NCI-H526 (cell line): ENCODE measurements at places on chromosomes 7 and 10.

- DNase-seq, result no peak
These were observed 65.4 kb upstream of the TNS3 start for GRCh38 chr7:47647181-47647917.

DNA sequence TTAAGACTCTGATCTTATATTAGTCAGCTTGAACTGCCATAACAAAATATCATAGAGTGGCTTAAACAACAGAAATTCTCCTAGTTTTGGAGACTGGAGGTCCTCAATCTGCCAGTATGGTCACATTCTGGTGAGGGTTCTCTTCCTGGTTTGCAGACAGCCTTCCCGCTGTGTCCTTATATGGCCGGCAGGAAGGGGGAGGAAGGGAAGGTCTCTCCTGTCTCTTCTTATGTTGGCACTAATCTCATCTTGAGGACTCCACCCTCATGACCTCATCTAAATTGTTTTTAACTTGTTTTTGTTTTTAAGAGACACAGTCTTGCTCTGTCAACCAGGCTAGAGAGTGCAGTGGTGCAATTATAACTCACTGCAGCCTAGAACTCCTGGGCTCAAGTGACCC is 53.1 kb downstream of the VPS41 start:
- no peak for DNase-seq

DNA sequence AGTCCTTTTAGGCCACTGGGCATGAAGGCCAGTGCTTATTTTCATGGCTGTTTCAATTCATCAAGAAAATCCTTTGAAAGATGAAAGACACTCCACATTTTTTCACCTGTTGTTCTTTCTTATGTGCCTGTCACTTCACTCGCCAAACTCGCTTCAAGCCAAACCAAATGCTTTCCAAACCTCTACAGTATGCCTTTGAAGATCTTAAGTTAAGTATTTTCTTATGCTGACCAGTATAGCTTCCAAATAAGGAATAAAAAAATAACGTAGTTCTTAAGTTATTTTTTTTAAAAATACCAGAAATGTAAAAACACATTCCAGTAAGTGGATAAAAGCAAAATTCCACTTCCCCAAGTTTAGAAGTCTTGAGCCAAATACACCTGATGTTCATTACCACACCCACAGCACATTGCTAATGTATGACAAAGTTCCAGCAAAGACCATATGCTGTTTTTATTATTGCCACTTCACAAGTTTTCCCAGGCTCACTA is 186.1 kb downstream of the MTERF1 start:
- no peak for DNase-seq

DNA sequence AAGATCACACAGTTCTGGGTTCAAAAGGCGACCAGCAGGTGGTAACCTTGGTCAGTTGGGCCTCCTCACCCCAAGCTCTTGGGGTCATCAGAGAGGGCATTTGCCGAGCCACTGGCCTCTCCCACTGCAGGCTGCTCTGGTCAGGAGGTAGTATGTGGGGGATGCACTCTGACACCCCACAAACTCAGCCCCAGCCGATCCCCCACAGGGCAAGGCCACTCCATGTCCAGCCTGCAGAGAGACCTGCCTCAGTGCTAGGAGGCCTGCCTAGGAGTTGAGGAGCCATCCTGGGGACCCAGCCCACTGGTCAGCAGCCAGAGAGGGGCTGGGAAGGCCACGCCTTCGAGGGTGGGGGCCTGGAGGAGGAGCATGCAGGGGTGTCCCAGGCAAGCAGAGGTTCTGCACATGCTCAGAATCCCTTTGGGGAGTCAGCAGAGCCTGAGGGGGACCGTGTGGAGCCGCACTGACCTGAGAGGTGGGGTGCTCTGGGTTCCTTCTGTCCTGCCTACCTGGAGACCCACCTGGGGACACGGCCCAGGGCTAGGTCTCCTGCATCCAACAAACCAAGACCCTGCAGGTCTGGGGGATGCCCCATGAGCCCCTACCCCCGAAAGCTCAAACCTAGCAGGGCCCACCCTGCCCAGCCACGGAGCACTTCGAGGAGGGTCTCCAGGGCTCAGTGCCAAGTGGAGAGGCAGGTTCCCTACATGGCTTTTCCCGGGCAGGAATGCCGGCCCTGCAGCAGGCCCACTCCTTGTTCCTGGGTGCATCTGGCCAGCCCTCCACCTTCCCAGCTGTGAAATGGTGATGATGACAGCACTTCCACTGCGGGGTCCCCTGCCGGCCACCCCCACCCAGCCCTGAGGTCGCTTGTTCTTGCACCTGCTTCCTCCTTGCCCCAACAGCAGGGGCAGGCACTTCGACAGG is 58.5 kb downstream of the RASGEF1A start:
- no peak for DNase-seq

DNA sequence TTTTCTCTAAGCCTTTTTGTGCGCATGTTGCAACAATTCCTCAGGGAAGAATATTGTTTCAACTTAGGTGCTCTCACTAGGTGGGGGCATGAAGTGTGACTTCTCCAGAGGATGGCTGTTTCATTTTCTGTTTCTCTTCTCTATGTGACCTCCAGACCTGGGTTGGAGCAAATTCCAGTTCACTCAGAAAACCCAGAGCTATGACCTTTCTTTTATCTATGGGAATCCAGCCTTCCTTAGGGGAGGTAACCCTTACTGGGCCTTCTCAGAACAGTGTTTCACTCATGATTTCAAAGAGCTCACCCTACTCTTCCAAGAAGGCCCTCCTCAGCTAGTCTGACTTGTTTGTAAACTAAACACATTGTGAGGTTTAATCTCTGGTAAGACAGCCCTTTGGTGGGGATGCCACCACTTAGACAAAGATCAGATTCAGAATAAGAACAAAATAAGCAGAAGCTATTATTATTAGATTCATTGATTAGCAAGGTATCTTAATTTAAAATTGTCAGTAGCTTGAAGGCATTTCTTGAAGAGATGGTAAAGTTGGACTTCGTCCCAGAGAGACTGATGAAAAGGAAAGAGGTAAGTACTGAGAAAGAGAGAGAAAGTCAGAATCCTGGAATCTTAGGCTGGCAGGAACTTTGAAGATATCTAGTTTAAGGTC is 16.6 kb upstream of the TAS2R60 start:
- no peak for DNase-seq

GRCh38 chr7:124818807-124819206 is 53.2 kb upstream of the GPR37 start:
- DNase-seq, result no peak

GRCh38 chr7:49774459-49775064 is 1.1 kb downstream of the VWC2 start:
- peak; percentile 17 for DNase-seq

- DNase-seq, result no peak
These were observed 11.2 kb downstream of the LUC7L2 start for GRCh38 chr7:139370943-139371313.

DNA sequence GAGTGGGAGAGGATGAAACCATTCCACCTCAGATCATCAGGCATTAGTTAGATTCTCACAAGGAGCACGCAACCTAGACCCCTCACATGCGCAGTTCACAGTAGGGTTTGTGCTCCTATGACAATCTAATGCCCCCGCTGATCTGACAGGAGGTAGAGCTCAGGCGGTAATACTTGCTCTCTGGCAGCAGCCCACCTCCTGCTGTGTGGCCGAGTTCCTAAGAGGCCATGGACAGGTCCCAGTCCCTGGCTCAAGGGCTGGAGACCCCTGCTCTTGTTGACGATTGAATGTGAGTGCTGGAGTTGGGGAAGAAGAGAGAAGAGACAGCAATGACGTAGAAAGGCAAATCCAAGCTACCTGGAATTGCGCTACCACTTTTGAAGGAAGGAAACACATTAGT is 267.2 kb downstream of the TFEC start:
- no peak for DNase-seq

DNA sequence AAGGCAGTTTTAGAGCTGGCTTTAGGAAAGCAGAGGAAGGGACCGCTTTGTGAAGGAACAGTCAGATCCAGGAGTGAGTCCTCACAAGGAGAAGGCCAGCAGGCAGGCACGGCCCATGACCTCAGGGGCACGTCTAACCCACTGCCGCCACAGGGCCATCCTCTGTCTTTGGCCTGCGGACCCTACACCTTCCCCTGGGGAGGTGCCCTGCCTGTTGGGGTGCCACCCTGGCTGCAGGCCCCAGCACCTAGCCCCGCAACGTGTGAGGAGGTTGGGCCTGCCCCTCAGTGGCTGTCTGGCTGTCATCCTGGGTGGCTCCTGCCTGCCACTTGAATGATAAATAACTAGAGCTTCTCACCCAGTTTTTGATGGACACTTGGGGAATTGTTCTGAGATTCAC is 31.0 kb upstream of the TRIM8 start:
- DNase-seq, result no peak

DNA sequence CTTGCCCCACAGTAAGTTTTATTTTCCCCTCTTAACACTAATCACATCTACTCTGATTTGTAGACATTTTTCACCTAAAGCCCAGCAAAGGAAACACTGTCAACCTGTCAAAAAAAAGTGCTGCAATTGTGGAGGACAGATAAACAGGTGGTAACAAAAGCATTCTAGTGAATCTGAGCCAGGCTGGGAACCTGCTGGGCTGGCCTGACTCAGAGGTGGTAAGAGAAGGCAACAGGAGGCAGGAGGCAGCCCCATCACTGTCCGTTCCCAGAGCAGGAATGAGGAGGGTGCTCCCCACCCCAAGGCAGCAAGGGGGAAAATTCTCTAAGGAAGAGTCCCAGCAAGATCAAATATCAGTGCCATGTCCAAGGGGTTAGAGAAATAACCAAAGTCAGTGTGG is 19.5 kb upstream of the HERPUD2 start:
- DNase-seq, result no peak

DNA sequence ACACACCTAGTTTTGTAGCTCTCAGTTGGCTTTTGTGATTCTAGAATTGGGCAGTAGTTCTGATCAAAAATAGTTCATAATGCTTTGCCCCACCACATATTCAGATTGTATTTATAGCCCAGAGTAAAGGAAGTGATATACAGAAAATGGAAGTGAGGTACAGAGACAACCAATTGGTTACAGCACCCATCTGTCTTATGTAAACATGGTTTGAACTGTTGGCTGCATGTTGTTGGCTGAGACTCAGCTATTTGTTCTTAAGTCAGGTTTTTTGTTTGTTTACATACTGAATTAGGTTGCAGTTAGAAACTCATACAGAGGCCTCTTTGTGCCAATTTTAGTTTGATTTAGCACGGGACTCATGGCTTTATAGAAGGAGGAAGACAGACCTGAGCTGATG is 158.9 kb upstream of the GPR26 start:
- DNase-seq, result peak; percentile 46

GRCh38 chr7:50329775-50330174 is 25.3 kb downstream of the IKZF1 start:
- DNase-seq, result no peak

- DNase-seq, result no peak
These were observed 41.9 kb upstream of the PRKAR1B start for GRCh38 chr7:768881-769504.

DNA sequence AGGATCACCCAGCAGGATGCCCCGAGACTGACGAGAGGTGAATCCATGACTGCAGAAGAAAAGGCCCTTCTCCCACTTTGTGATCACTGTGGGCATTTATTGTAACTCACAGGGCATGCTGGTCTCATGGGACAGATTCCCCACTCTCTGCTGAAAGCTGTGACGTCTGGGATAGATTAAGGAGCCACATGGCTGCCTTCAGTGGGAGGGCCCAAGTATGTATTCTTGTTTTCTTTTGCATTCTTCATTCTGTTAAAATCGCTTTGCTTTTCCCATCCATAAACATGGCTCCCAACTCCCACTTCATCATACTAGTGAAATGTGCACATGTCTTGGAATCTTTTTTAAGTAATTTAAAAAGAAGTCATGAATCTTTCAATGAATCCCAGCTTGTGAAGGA is 67.2 kb downstream of the FAM107B start:
- DNase-seq, result no peak

- no peak for DNase-seq
These were observed 37.0 kb downstream of the HTR5A start for GRCh38 chr7:155107126-155107525.

GRCh38 chr10:725302-725701 is 35.8 kb upstream of the DIP2C start:
- DNase-seq, result no peak

GRCh38 chr7:30470163-30470770 is 8.3 kb downstream of the NOD1 start:
- DNase-seq, result no peak

- peak; percentile 54 for DNase-seq
These were observed 78.7 kb downstream of the CLEC2L start for GRCh38 chr7:139602143-139602722.

DNA sequence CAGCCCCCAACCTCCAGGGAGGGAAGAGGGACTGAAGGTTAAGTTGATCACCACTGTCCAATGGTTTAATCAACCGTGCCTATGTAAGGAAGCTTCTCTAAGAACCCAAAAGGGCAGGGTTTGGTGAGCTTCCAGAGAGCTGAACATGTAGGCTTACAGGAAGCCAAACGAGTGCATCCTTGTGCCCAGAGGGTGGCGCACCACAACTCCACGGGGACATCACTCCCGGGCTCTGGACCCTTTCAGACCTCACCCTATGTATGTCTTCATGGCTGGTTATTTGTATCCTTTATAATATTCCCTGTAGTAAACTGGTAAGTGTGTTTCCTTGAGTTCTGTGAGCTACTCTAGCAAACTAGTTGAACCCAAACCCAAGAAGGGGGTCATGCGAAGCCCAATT is 11.5 kb upstream of the NFKB2 start:
- no peak for DNase-seq

GRCh38 chr7:135168001-135168400 is 2.5 kb downstream of the CYREN start:
- DNase-seq, result no peak

DNA sequence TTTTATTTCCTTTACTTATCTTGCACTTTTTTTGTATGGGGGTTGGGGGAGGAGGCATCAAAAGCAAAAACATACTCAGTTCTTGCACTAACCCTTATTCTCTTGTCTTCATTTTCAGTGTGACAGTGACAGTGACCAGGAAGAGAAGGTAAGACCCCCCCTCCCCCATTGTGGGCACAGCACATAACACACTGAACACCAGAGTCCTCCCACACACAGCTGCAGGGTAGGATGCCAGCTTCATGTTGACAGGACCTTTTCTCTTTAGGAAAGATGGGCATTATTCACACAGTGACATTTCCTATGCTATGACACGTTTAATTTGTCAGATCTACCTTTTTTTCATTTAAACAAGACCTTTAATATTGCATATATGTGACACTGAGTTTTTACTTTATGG is 696.3 kb upstream of the GALNT17 start:
- no peak for DNase-seq

DNA sequence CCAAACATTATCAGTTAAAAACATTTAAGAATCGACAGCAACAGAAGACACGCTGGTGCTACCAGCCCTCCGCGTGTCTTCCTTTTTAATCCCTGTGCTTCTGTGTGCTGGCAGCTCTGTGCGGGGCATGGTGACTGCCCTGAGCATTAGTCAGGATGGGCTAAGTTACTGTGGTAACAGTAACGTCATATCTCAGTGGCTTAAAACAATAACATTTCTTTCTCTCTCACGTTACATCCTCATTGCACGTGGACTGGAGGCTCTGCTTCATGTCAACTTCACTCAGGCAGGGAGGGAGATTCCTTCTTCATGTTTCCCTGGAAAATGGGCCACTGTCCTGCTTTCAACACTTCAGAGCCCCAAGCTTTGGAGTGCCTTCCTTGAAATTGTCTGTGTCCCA is 378.5 kb downstream of the CCSER2 start:
- DNase-seq, result peak; percentile 42
